LoVo (cell line): ENCODE measurements at places on chromosomes 5 and 9.

- no peak for DNase-seq
These were observed 170.6 kb downstream of the MCTP1 start for GRCh38 chr5:95114305-95114704.

GRCh38 chr5:169778622-169779596 is 141.8 kb downstream of the DOCK2 start:
- no peak for DNase-seq

DNA sequence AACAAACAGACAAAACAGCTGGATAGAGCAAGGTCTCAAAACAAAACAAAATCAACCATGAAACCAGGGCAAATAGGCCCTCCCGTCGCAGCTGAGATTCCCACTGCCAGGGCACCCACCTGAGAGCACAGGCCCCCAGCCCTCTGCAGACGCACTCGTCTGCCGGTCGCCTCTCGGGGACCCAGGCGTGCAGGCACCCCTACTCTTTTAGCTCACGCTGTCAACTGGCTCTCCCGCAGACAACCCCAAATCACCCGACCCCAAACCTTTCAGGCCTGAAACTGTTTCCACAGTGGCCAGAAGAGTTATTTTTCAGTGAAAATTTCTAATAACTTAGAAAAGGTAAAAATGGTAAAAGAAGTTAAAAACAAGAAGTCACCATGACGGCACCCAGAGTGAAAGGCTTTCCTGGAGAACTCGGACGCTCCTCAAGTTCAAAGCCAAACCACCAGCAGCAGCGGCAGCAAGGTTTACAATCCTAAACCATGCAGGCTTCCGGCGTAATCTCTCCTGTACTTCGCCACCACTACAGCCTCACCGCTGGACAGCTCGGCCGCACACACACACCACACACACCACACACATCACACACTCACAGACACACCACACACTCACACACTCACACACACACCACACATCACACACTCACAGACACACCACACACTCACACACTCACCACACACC is 1.9 kb upstream of the UBE2QL1 start:
- DNase-seq, result no peak

DNA sequence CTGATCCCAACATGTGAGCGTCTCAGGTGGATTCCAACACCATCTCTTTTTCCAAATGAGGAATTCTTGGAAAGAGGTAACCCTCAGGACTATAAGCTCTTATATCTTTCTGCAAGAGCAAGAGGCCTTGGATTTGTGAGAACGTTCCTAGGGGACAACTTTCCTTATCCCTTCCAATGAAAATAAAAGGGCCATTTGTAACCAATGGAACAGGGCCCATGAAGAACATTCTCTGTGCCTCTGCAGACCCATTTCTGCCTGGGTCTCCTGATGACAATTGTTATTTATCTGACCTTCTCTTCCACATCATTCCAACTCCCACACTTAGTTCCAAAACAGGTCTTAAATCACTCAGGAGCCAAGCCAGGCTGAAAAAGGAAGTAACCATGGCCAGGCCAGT is 202.6 kb downstream of the ZNF462 start:
- DNase-seq, result no peak

DNA sequence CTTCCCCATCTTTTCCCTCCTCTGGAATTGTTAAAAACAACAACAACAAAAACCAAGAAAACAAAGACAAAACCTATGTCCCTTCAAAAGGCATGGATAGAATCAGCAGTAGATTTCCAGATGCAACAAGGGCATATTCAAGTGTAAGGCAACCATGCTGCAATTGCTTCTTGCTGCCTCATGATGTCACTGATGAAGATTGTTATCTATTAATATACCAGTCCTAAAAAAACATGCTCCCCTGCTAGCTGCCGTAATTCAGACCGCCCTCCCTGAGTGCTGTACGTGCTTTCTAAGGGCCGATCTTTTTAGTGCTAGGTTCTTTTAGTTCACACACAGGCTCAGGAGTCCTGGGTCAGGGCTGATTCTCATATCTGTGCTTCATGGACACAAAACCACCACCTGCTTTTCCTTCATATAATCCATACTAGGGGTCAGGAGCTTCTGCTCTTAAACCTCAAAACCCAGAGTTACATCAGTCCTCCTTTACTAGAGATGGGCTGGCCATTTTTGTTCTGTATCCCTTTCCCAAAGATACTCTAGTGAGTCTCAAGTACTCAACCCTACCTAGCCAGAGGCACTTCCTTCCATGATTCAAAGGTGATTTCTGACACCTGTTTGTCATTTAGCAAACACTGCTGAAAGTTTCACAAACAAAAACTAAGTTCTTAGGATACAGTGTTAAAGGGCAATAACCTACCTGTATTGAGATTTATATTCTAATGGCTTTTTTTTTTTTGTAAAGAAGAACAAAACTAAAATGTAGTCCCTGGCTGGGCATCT is 82.1 kb downstream of the GIN1 start:
- no peak for DNase-seq

- no peak for DNase-seq
These were observed 21.1 kb downstream of the CLPTM1L start for GRCh38 chr5:1323803-1324173.

DNA sequence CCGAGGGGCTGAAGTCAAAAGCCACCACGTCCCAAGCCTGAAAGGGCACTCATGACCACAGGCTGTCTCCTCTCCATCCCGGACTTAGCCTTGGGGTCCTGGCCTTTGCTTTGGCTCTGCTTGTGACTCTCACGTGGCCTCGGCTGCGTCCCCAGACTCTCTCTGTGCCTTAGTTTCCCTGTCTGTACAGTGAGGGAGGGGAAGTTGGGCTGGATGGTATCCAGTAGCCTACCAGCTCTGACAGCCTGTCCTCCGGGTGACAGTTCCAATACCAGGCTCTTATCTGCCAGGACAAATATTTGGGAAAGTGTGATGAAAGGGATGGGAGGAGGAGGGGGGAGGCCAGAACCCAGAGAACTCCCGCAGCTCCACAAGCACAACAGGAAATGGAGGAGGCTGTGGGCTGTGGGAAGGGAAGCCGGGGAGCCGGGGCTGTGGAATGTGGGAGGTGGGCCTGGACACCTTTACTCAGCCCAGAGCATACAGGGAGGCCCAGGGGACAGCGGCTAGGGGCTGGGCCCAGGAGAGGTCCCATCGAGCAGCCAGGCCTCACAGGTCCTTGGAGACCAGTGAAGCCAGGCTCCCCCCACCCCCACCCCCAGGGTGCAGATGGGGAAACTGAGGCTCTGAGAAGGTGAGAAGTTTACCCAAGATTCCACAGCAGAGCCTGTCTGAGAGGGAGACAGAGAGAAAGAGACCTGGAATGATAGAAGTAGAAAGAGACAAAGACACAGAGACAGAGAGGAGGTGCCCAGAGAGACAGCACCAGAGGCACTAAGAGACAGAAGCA is 18.3 kb downstream of the PDGFRB start:
- no peak for DNase-seq

- no peak for DNase-seq
These were observed 214.8 kb downstream of the PAX5 start for GRCh38 chr9:36818965-36819870.

DNA sequence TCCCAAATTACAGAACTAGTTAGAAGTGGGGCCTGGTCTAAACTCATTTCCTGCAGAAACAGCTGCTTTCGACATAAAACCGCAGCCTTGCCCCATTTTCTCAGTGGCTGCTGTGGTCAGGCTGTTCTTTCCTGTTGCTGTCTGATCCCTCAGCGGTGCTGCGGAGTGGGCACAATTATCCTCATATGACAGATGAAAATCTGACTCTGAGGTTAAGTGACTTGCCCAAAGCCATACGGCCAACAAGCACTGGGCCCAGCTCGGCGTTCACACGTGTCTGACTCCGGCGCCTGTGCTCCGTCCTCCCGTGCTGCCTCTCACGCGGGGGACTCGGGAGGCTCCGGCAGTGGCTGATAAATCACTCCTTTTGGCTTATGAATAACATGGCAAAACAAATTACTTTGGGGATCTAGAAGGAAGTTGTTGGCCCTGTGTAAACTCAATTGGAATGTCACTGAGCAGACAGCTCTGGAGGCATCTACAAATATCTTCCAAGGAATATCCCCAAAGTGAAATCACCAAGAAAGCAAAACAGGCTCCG is 142.6 kb upstream of the LMX1B start:
- DNase-seq, result no peak

DNA sequence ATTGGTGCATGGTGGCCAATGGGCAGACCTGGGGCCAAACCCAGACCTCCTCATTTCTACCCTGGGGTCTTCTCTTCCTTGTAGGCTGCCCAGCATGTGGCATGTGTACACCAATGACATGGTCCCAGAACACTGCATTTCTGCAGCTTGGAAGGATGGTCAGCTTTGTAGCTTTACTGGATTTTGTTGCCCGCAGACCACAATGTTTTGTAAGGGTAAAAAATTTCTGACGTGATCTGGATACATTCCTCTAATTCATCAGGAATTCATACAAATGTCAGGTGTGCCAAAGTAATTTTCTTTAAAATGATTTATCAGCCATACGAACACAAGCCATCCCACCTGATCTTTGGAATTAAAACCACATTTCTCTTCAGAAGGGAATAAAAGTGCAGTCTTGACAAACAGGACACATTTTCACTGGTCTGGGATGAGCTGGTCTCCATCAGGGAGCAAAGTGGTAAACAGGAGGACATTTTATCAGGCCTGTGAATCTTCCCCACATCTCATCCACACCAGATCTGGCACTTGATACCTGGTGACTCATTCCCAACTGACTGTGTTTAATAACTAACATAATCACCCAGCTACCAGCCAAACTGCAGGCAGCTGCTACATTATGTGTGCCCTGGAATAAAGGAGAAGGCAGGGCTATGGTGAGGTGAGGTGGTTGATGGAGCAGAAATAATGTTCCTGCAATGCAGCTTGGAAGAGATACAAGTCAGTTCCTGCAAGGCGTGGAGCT is 103.9 kb downstream of the SPOCK1 start:
- no peak for DNase-seq

GRCh38 chr9:107945961-107946360 is 456.4 kb upstream of the KLF4 start:
- no peak for DNase-seq

GRCh38 chr5:69007726-69008368 is 86.0 kb upstream of the SLC30A5 start:
- peak; percentile 48 for DNase-seq

DNA sequence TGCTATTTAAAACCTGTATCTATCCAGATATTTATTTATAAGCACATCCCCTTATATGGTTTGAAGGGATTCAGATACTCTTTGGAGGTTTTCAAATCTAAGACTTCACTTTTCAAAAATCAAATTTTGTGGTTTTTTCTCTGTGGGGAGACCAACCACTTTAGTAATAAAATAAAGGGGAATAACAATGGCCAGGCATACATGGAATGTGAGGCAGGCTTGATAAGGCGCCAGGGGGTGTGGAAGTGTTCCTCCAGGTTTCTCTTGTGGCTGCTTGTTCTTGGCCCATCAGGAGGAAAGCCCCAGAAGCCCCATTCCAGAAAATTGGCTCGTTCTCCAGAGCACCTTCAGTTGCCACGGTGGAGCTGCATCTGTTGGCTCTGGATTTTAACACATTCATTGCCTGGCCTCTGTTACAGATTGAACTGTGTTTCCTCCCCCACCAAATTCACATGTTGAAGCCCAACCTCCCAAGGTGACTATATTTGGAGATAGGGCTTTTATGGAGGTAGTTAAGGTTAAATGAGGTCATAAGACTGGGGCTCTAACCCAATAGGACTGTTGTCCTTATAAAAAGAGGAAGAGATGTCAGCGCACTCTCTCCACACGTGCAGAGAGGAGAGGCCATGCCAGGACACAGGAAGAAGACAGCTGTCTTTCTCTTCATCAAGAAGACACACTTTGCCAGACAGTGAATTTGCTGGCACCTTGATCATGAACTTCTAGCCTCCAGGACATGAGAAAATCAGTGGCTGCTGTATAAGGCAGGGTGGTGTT is 195.9 kb downstream of the TMEM38B start:
- DNase-seq, result no peak

DNA sequence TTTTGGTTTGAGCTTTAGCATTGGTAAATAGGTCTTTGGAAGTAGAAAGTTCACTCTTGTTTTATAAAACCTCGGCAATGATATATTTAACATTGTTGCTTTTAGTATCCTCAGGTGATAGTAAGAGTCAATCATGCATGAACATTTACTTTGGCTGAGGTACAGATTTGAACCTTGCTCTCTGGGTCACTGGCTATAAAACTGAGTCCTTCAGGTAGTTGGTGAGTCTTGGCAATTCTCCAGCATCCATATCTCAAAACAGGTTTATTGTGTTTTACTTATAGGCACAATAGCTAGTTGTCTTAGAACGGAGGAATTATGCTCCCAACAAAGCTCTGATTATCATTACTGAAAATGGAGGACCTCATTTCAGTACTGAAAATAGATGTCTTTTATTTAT is 75.1 kb downstream of the MAT2B start:
- DNase-seq, result peak; percentile 74

DNA sequence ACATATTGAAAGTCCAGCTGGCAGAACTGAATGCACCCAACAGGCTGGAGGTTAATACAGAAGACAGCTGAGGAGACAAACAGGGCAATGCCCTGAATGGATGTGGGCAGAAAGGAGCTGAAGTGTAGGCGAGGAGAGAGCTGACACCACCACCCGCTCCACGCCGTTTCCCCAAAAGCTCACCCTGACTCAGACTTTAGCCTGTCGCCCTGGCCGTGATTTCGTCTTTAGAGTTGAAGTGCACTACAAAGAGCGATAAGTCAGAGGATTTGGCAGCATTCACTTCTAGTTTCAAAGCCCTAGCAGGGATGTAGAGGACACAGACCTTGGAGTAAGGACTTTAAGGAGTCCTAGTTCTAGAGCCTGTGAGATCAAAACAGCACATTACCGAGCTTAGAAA is 2.2 kb upstream of the ERAP1 start:
- no peak for DNase-seq
